ENCODE measurements at places on chromosomes 5 and 9.

GRCh38 chr9:136567651-136568287 lies 21.9 kb upstream of the NOTCH1 start:
- no peak for DNase-seq

GRCh38 chr9:71725590-71726338 lies 42.5 kb downstream of the CEMIP2 start:
- no peak for DNase-seq

DNA sequence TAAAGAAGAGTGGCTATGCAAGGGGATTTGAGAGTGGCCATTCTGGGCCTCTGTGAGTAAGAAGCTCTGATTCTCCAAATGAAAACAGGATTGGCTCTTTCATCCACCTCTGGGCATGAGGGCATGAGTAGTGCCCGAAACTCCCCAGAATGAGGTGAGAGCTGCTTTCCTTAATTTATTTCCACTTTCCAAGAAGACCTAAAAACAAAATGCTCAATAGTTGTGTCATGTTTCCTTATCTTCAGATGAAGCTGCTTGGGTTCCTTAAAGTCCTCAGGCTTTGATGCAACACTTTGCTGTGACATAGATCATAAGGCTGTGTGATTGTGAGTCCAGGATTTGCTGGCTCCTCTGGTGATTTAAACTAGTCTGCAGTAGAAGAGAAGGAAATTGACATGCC lies 3.1 kb upstream of the ZCCHC10 start:
- DNase-seq: no peak

- no peak for DNase-seq
These were observed 1979.1 kb upstream of the CDH9 start for GRCh38 chr5:29017501-29017900.

DNA sequence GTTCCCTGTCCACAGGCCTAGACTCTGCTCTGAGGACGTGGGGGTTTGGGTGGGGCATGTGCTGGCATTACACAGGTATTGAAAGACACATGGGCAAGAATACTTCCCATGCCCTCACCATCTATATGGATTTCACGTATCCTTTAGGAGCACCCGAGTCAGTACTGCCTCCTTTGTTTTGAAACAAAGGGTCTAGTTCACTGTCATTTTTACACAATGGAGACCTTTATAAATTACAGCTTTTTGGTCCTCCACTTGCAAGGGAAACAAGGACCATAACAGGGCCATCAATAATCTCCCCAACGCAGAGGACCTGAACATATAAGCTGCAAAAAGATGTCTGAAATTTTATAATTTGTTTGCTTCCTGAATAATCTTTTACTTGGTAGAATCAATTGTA lies 24.9 kb upstream of the CRHBP start:
- DNase-seq: no peak

DNA sequence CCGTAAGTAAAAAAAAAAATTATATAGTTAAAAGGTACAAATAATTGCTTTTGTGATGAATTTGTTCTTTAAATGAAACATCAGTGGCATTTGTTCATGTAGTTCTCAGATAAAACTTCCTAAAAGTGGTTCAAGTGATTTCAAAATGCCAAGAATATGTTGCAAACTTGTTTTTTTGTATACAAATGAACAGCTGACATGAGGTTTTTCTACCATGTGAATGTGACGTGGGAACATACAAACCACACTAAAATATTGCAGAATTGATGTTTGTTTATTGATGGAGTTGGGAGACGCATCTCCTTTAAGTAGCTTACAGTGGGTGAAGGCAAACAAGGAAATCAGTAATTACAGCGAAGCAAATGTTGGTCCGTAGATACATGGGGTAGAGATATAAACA lies 16.9 kb downstream of the BASP1 start:
- DNase-seq: no peak

DNA sequence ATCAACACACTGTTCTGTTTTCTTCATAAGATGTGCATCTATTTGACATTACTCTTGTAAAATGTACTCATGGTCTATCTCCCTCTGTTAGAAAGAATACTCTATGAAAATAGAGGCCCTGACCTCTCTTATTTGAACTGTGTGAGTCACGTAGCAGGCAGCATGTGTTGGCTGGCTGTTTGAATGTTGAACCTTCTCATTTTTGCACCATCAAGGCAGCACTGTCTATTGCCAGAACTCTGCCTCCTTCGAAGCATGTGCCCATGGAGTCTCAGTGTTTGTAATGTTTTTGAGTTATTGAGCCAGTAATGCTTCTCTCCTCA lies 144.4 kb downstream of the ALDH1A1 start:
- no peak for DNase-seq

DNA sequence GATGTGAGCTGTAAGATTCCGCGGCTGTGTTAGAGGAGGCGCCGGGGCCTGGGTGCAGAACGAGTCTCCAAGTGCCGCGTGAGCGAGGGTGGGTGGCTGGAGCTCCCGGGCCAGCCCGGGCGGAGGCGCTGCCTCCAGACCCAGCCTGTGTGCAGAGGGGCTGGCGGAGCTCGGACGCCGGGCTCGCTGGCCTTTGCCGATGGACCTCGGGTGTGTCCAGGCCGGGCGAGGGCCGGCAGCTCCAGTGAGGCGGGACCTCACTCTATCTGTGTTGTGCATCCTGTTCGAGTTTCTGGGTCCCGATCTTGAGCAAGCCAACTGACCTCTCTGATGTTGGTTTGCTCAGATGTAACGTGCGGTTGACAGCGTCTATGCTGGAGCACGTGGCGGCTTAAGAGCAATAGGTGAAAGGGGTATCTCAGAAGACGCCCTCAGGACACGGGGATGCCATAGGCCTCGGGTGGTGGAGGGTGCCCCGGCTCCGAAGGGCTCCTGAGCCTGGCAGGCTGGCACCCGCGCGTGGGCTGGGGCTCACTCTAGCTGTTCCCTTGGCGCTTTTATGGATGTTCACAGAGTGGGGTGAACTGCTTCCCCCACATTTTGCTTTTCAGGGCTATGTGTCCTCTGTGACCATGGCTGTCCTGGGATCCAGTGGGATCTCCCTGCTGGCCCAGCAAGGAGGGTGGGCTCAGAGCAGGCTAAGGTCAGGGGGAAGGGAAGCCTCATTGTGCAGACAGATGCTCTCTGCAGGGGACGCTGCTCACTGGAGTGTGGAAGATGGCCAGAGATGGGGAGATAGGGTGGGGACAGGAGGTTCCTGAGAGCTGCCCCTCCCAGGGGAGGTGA lies 69.8 kb downstream of the MRPL36 start:
- no peak for DNase-seq

GRCh38 chr5:53360811-53361210 lies 119.6 kb upstream of the FST start:
- DNase-seq: no peak

- no peak for DNase-seq
These were observed 230.3 kb downstream of the CRB2 start for GRCh38 chr9:123586275-123586674.

GRCh38 chr9:117458066-117458465 lies 43.2 kb upstream of the ASTN2 start:
- DNase-seq: no peak

- DNase-seq: no peak
These were observed 47.5 kb downstream of the VPS13A start for GRCh38 chr9:77224746-77225312.

GRCh38 chr9:108015690-108016089 lies 526.1 kb upstream of the KLF4 start:
- no peak for DNase-seq

DNA sequence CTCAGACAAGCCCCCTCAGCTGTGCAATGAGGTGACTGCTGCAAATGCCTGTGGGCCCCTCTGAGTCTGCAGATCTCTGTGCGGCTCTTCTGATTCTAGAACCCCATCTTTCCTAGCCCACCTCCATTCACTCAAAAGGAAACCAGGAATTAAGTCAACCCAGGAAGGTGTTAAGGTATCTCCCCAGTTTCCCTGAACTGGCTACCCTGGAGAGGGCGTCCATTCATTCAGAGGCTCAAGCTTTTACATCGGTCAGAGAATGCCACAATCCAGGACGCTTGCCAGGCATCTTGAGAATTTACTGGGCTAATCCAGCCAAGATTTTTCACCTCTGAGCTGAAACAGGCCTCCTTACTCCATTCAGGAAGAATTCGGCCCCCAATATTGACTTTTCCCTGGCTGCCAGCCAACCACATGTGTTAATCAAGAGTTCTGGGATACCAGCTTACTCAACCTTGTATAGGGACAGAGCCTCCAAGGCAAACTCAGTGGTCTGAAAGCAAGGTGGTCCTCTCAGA lies 889 bp upstream of the ADAMTS12 start:
- DNase-seq: no peak

DNA sequence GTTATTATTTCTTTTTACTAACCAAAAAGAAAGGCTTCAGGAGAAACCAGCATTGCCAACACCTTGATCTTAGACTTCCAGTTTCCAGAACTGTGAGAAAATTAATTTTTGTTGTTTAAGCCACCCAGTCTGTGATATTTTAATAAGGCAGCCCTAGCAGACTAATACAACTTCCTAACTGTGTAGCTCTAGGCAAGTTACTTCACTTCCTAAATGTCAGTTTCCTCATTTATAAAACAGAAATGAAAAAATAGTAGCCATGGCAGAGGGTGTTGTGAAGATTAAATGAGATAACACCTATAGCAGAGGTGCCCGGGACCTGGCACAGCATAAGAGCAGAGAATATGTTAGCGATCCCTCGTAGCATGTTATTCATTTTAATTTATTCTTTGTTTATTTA lies 66.6 kb upstream of the HAND1 start:
- no peak for DNase-seq

DNA sequence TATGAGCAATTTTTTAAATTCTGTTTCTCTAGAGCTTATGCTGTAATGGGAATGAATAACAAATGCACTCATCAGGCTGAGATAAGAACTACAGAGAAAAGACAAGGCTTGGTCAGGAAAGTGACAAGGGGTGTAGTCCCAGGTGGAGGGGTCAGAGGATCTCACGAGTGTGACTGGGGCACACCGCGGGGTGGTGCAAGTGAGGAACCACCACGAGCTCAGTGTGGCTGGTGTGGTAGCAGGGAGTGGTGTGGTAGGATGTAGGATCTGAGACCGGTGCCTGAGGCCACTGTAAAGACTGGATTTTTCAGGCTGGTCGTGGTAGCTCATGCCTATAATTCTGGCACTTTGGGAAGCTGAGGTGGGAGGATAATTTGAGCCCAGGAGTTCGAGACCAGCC lies 9.0 kb downstream of the ANXA6 start:
- no peak for DNase-seq

DNA sequence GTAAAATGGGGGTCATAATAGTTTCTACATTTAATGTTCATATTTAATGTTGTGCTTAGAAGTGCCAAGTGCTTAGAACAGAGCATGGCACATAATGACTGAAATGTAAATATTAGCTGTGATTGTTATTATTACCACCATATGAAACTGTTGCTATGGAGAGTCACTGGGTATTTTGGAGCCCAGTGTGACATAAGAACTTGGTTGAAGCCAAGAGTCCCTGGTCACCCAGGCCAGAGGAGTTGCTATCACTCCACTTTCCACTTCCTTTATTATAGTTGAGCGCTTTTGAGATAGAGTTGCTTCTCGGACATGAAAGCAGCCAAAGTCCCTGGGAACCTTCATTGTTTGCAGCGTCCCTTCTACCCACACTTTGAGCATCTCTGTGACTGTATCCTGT lies 77.1 kb downstream of the MAP1B start:
- DNase-seq: no peak

All from GDM1 (cell line).